ENCODE measurements at places on chromosomes 5 and 9. TPM values are rescaled to one million over a fixed set of nuclear protein-coding genes. Genes with fewer than 3 reads are reported as not detected.

Gene GHR
- 6.6 TPM for total RNA-seq

Gene HK3
- total RNA-seq: 50.5 TPM

Gene MOB3B
- 17.8 TPM for total RNA-seq

DNA sequence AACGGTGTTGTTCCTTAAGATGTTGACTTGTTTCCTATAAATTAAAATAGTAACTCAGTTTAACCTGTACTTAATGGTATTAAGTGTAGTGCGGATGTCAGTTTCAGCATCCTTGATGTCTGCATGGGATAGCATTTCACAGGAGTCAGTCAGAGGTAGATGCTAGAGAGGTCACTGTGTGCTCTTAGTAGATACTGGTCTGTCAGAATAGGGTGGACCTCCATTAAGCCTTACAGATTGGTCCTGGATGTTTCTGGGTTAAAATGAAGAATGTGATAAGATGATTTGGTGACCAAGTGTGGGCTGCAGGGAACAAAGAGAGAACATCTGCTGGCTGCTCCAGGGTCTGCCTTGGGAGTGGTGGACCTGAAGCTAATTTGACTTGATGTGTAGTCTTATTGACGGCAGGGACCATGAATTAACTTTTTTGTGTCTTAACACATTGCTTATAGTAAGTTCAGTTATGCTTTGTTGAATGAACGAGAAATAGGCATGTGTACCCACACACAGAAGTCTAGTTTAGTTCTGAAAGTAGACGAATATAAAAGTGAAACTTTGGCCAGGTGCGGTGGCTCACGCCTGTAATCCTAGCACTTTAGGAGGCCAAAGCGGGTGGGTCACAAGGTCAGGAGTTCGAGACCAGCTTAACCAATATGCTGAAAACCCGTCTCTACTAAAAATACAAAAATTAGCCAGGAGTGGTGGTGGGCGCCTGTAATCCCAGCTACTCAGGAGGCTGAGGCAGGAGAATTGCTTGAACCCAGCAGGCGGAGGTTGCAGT lies 12.5 kb downstream of the RAB24 start:
- no peak for DNase-seq

DNA sequence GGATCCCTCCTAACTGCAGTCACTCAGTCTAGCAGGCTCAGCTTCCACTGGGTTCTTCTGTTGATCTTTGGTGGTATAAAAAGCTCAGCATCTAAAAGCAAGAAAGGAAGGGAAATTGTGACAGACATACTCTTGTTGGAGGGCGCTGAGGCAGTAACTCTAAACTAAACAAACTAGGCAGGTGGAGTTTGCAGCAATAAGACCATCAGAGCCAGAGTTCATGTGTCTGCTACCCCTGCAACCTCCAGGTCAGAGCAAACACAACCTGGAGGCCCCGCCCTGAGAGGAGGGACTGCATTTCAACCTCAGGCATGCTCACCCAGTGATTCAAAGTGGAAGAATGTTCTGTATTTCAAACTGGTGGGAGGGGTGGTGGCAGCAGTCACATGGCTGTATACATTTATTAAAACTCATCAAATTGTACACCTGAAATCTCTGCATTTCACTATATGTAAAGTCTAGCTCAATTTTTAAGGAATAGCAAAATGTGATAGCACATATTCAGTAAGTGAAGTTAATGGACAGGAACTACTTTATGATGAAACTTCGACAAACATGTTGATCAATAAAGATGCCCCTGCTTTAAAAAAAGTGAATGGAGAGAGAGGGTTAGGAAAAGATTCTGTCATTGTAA lies 7.1 kb downstream of the ACTL7A start:
- DNase-seq: no peak

DNA sequence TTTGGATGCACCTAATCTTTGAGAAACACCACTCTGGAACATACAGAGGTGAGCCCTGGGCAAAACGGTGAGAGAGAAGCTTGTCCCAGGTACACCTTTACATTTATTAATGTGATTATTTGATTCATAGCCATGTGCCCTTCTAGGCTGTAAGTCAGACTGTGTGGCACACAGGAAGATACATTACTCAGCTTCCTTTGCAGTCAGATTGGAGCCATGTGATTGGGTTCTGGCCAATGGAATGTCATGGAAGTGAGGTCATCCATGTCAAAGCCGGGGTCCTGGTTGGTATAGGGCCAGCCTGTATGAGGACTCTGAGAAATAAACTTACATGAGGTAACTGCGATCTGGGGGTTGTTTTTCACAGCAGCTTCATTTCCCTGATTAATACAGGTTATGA lies 106.8 kb upstream of the CD180 start:
- DNase-seq: no peak

GRCh38 chr5:173886150-173886549 lies 2.0 kb upstream of the CPEB4 start:
- no peak for DNase-seq

DNA sequence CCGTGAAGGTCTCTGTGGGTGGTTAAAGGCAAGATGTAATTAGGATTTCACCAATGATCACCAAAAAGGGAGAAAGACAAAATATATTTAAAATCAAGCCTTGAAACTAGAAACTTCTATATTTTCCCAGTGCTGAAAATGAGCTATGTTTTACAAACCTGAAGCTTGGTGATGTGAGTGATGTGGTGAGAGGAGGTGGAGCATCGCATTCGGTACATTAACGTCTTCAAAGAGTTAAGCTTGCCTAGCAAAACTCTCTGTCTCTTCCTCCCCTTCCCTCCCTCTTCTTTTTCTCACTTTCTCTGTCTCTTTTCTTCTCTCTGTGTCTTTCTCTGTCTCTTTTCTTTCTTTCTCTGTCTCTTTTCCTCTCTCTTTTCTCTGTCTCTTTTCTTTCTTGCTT lies 347.3 kb upstream of the IRX2 start:
- no peak for DNase-seq

- no peak for DNase-seq
Measured at GRCh38 chr5:140165101-140165922, 9.7 kb upstream of the CYSTM1 start.

GRCh38 chr5:99104538-99105132 lies 175.8 kb upstream of the CHD1 start:
- DNase-seq: no peak

DNA sequence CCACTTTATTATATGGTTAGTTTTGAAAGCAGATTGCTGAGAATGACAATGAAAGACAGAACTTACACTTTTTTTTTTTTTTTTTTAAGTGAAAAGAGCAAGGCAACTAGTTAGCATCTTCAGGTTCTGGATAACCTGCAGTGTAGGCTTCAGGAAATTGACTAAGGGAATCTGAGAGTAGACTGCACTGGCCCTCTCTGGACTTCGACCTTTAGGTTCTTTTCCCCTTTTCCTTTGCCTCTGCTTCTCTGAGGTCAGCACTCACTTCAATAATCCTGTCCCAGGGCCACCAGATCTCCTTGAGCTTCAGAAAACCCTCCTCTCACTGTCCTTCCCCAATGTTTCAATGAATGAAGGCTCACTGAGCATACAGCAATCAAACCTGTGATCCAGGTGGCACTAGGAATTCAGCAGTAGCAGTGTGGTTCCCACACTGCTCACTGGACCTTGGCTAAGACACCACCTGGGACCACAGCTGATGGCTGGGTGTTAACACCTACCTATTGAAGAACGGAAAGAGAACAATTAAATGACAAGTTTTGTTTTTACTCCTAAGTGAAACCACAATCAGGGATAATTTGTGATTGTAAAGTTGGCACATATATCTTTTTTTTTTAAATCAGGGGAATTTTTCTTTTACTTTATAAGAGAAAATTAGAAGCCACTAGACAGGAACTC lies 85.8 kb upstream of the IL6ST start:
- no peak for DNase-seq

All from upper lobe of right lung (tissue), 1 donor.